ENCODE measurements at places on chromosomes 6 and 20. TPM values are rescaled to one million over a fixed set of nuclear protein-coding genes. Genes with fewer than 3 reads are reported as not detected.

GRCh38 chr20:46000262-46000996 is 8.3 kb upstream of the MMP9 start:
- DNase-seq = no peak

DNA sequence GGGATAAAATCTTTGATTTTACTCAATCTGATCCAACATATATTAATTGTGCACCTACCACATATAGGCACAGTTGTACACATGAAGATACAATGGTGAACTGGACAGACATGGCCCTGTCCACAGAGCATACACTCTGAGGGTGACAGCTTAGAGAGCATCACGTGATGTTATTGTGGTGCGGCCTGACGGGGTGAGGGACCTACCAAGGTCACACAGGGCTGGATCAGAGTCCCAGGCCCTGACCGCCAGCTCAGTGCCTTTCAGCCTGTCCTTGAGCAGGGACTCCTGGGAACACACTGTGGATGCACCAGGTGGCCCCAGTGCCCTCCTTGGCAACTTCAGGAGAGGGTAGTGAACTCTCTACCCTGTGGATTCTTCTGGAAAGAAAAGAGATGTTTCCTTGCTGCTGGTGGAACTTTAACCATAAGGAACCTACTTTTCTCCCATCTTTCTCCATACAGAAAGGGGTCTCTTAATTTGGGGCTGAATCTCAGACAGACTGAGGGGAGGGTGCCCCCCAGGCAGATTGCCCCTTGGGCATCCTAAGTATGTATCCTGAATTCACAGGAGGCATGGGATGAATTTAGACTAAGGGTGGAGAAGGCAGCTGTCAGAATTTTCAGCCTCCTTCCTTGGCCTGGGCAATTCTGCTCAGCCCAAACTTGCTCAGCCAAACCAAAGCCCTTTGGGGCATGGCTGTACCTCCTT is 26.5 kb downstream of the PCK1 start:
- DNase-seq = no peak

DNA sequence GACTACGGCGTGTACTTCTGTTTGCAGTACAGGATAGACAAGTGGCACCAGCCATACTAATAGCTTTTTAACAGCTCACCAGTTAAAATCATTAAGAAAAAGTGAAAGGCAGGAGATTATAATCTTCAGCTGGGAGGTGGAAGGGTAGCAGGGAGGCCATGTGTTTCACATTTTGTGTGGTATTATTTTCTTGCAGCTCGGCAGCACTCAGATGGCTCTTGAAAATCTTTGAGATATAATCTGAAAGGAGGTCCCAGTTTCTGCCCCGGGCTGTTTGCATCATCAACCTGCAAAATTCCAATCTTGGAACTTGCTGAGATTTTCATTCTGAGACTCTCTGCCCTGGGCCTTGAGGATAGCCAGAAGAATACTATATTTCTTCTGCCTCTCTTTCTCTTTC is 87.5 kb upstream of the HDAC2 start:
- no peak for DNase-seq

DNA sequence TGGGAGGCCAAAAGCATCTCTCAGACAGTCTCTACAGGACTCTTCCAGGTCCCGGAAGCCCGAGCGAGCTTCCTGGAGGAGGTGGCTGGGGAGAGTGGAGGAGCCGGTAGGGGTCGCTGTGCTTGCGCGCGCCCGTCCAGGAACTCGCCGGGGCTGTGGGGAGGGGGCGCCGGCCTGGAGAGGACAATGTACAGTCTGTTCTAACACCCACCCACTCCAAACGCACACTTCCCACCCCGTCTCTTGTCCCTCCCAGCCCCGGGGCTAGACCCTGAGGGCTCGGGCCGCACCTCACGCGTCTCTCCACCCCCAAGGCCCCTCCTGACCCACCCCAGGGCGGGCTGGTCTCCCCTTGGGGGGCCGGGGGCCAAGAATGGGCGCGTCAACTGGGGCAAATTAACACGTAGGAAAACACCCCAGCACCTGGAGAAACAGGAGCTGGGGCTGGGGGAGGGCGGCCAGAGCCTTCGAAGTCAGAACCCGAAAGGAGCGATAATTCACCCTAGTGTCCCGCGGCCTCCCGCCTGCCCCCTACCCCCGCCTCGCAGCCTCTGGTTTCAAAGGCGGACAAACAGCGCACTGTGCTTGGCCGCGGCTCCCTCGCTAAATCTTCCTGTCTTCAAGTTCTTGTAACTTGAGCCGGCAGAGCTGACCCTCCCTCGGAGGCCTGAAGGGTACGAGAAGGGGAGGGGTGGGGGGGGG is 103.2 kb upstream of the FOXP4 start:
- DNase-seq = peak; percentile 41

GRCh38 chr6:39546731-39547130 is 178.5 kb downstream of the KIF6 start:
- DNase-seq = no peak

DNA sequence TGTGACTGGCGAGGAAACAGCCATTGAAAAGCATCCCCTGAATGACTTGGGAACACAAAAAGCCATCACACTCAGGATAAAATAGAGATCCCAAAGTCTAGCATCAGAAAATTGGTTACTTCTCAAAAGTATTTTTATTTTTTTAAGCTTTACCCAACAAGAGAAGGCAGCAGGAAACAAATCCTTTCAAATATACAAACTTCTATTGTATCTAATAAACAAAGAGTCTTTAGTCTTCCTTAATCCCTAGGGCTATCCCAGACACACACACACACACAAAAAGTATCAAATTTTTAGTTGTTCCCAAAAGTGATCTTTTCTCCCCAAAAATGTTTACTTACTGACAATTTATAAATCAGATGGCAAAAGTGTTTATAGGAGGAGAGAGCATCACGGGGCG is 33.2 kb upstream of the MARCKS start:
- DNase-seq = no peak

DNA sequence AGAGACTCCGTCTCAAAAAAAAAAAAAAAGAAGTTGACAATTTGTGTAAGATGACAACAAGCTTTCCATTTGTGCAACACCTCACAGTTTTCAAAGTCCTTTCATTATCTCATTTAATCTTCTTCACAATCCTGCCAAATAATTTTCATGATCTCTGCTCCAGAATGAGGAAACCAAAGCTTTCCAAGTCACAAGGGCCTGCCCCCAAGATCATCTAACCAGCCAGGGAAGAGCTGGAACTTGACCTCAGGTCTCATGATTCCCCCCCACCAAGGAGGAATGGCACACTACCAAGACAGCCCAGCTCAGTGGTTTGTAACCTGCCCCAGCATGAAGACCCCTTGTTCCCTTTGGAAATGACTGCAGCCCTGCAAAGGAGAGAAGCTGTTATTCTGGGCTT is 74.0 kb upstream of the PIM1 start:
- peak; percentile 32 for DNase-seq

The IMPG1 gene
- total RNA-seq = not detected

The SIRPB2 gene
- total RNA-seq = 3.0 TPM

DNA sequence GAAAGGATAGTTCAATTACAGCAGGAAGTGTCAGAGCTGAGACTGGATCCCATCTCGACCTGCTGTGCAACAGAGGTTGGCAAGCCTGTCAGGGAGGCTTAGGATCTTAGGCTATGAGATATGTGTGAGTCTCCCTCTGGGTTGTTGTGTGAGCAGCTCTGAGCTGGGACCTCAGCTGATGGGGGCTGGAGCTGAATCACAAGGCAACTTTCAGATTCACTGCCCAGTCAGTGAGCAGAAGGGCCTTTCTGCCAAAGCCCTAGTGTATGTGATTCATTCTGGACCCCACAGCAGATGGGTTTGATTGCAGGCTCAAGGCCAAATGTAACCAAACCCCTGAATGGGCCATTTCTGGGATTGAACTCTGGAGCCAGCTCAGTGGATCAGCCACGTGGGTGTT is 4.5 kb downstream of the PI3 start:
- no peak for DNase-seq

- no peak for DNase-seq
Measured at GRCh38 chr20:61352346-61353260, 100.5 kb downstream of the CDH4 start.

The PAX1 gene
- not detected for total RNA-seq

The EYA2 gene
- total RNA-seq = 16.8 TPM

- DNase-seq = peak; percentile 34
Measured at GRCh38 chr6:117601811-117602150, 530 bp downstream of the GOPC start.

DNA sequence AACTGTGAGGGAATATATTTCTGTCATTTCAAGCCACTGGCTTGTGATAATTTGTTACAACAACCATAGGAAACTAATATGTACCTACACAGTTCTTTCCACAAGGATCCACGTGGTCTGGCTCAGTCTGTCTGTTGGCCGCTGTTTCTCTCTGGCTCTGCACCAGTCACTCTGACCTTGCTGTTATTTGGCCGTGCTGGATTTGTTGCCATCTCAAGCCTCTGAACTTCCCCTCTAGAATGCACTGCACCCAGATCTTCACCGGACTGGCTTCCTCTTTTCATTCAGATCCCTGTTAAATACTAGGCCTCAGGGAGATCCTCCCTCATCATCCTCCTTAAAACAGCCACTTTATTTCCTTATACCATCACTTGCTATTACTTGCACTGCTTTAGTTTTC is 446.8 kb downstream of the TFAP2B start:
- DNase-seq = no peak

GRCh38 chr6:111871207-111871606 is 2.0 kb downstream of the FYN start:
- DNase-seq = no peak

The CLPSL1 gene
- not detected for total RNA-seq

GRCh38 chr6:80792151-80792550 is 685.7 kb downstream of the BCKDHB start:
- DNase-seq = no peak

The RIPOR2 gene
- total RNA-seq = 1.8 TPM

- peak; percentile 68 for DNase-seq
Measured at GRCh38 chr20:9301129-9302090, 213.0 kb upstream of the LAMP5 start.

The TMC2 gene
- total RNA-seq = 0.25 TPM

DNA sequence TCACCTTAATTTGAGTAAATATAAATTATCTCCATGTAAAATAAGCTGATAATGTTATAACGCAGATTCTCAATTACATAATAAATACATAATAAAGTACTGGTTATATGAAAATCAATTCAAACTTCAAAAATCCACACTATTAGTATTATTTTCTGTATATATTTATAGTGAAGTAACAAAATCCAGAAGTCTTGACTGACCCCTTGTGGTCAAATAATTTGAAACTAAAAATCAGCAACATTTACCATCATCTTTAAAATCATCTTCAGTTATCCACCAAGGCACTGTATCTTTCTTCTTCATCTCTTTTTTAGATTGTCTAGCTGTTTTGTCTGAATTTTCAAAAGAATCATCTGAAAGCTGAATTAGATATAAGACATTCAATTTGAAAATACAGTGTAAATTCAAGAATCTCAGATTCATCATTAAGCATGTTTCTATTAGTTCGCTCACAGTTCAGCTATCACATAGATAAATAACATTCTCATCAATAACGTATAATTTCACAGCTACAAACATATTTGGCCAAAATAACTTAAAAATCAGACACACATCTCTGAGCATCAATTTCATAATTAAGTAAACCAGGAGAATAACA is 6.5 kb downstream of the CEP162 start:
- no peak for DNase-seq

DNA sequence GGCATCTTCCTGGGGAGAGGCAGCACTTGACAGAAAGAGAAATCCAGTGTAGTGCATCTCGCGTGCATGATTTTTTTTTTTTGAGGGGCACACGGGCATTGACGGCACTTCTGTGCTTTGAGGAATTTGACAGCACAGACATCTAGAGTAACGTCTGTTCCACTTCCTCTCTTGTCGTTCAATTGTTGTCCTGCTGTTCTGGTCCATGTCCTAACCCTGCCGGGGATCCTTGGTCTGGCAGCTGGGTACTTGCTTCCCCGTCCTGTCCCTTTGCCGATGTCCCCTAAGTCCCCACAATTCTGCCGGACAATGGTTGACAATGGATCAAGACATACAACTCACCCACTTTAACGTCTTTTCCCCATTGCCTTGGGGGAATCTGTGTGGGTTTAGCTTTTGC is 46.0 kb upstream of the NAA20 start:
- no peak for DNase-seq

- no peak for DNase-seq
Measured at GRCh38 chr6:57173886-57174510, 1.9 kb downstream of the BAG2 start.

The TRERF1 gene
- 3.8 TPM for total RNA-seq

The HMGA1 gene
- total RNA-seq = 184 TPM

DNA sequence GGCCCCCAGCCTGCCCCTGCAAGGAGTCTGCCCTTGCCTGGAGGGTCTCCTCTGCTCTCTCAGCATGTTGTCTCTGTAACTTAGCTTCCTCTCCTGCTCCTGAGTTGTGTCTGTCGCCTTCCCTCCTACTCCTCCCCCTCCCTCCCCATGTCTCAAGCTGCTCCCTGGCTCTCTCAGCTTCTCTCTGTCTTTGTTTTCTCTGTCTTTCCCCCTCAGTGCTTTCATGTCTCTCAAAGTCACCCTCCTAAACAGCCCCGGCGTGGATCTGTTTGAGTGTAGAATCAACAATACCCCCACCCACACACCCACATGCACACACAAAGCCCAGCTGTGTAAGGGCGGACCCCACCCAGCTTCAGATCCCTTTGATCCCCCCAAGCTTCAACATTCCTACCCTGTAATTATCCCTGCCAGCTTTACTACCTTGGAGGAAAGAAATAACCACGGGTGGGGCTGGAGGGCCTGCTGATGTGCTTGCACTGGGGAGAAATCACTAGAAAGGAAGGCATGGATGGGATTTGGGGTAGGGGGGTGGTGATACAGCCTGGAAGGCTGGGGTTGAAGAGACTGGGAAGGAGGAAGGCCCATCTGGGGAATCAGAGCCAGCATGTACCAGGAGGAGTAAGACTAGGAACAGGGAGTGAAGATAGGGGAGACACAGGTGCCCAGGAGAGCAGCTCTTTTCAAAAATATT is 1.0 kb upstream of the LY6G6D start:
- DNase-seq = no peak

GRCh38 chr20:49447946-49448809 is 34.3 kb downstream of the KCNB1 start:
- no peak for DNase-seq

DNA sequence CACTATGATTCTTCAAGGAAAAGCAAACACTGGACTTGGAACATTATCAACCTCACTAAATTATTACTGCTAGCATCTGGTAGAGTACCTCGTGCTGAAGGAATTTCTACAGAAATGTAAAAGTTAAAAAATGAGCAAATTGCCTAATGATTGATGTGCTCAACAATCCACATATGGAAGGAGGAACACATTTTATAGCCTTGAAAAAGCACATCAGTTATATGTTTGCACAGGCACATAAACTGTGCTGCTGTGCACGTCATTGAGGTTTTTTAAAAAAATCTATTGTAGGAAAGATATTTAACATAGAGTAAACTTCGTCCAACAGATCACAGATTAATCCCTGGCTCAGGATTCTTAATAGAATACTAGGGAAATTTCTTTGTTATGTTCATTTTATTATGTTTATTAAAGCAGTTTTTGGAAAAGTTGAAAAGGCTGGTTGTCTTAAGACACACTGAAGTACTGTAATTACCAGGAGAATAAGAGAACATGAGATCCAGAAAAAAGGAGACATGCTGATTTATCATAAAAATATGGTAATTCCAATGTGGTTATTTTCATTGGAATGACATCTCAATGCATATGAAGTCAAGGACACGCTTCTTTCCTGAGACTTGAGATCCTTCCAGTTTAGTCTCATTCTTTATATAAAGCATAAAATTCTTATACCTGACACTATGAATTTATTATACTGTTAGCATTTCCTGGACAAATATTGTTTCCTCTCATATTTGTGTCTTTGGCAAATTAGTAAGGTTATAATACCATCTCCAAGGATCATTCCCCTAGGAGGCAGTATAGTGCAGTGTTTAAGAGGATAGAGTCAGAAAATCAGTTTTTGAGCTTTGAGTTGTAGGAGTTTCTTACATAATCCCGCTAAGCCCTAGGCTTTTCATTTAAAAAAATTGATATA is 511.1 kb downstream of the TENT5A start:
- DNase-seq = no peak

The PGC gene
- 1.7 TPM for total RNA-seq

All from colonic mucosa (tissue), 4 donors.